ENCODE measurements at places on chromosomes 13 and 19.
A peak's percentile ranks its signal among the peaks of the same experiment; 100 is the strongest.

- peak; percentile 29 for DNase-seq
These were observed 7.2 kb upstream of the USF2 start for GRCh38 chr19:35261356-35262100.

DNA sequence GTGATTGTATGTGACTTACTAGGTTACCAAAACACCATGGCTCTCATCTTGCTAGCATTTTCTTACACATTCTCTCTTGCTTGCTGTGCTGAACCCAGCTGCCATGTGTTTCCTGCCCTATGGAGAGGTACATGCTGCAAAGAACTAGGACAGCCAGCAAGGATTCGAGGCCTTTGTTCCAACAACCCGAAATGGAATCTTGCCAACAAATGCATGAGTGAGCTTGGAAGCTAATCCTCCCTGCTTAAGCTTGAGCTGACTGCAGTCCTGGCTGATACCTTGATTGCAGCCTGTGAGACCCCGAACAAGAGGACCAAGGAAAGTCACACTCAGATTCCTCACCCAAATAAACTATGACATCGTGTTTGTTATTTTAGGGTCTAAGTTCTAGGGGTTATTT is 651.2 kb downstream of the SLITRK6 start:
- no peak for DNase-seq

DNA sequence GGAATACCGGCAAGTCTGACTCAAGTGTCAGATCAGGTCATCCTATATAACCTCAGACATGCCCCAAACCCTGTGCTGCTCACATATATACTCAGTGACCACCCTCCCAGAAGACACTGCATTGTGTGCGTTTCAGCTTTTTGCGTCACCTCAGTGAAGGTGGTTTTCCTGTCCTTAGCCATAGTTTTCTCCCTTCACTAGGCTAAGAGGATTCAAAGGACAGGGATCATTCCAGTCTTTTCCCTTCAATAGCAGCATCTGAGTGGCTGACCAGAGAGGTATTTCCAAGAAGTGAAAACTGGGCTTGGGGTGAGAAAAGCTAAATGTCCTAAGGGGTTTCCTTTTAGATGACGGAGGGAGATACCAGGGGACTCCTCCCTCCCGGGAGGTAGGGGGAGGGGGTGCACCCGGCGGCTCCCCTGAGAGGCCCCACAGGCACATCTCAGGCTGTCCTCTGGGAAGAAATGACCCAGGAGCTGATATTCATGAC is 12.7 kb upstream of the OR10H1 start:
- DNase-seq: no peak

GRCh38 chr19:57052081-57052480 is 67.7 kb upstream of the USP29 start:
- DNase-seq: no peak

- DNase-seq: no peak
These were observed 166.9 kb downstream of the SLC7A1 start for GRCh38 chr13:29428310-29429181.

- DNase-seq: no peak
These were observed 177.5 kb downstream of the FOXO1 start for GRCh38 chr13:40488869-40489391.

DNA sequence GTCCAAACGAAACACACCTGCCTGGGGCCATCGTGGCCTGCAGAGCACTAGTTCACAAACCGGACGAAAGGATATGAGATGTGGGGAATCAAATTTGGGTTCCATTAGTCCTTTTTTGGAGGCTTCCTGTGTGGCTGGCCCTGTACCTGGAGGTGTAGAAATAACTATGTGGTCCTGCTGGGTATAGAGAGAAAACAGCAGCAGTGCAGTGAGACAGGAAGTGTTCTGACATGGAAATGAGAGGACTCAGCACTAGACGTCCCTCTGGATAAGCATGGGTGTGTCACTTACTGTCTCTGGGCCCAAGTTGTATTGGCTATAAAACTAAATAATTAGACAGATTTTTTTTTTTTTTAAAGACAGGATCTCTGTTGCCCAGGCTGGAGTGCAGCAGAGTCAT is 12.3 kb downstream of the KDELR1 start:
- no peak for DNase-seq

GRCh38 chr19:54464630-54465425 is 1.2 kb upstream of the LENG9 start:
- DNase-seq: peak; percentile 80

GRCh38 chr13:39273953-39274738 is 235.9 kb downstream of the NHLRC3 start:
- DNase-seq: no peak

- DNase-seq: no peak
These were observed 7.1 kb upstream of the KRTDAP start for GRCh38 chr19:35497406-35497805.

DNA sequence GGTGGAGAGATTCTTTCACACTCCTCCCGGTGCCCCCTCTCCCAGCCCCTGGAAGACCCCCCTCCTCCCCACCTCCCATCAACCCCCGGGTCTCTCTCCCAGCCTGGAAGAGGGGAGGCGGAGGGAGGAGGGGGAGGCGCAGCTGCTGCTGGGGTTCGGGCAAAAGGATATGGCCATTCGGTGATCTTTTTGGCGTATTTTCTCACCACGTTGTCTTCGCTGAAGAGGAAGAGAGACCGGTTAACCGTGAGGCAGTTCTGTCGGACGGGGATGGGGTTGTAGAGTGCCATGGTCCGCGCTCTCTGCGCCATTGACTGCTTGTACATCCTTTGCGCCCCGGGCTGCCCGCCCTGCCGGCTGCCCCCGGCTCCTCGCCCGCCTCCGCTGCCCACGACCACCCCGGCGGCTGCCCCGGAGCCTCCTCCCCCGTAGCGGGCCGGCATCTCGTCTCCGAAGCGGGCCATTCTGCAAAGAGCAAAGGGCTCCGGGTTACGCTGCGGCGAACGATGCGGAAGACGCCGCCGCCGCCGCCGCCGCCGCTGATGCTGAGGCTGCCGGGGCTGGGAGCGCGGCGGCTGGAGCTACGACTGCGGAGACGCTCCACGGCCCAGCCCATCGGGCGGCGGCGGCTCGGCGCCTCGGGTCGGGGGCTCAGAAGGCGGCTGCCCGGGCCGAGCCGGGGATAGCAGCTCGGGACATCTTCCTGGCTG is 363 bp downstream of the CACNA1A start:
- DNase-seq: peak; percentile 34

DNA sequence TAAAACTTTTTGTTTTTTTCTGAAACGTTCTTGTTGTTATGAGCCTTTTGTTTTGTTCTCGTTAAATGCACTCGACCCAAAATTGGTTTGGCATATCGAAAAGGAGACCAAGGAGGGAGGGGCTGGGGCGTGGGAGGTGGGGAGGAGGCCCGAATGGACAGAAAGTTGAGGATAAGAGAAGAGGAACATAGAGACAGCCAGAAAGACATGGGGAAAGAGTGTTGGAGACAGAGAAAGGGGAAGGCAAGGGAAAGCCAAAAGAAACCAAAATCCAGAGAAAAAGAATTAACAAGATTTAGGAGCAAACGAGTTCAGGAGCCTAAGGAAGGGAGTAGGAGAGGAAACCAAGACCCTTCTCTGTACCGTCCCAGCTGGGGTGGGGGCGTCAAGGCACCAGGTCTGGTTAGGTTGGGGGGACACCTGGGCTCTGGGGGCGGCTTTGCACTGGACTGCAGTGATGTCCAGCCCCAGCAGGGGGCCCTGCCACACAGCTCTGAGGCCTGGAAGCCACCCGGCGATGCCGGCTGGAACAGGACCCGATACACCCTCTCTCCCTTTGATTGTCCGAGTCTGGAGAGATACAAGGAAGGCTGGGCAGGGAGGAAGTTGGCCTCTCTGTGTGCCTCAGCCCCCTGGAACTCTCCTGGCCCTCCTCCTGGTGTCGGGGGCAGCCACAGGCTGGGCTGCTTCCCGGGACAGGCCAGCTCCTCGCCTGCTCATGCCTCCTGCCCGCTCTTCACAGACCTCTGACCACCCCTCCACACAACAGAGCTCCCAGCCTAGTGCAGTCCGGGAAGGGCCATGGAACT is 11.6 kb upstream of the ASF1B start:
- peak; percentile 52 for DNase-seq

DNA sequence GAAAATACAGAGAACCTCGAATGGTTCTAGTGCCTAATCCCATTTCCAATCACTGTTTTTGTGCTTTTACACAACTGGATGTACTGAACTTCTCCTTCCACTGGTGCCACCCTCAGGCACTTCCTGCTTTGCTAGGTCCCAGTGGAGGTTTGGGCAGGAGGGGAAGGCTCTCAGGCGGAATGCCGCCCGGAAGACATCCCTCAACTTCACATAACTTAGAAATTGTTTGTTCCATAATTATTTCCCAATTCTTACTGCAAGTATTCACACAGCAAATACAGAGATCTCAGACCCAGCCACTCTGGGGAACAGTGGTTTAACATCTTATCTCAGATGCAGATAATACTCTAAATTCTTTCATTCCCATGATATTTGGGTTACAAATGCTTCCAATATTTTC is 195.7 kb upstream of the IPO5 start:
- DNase-seq: no peak

DNA sequence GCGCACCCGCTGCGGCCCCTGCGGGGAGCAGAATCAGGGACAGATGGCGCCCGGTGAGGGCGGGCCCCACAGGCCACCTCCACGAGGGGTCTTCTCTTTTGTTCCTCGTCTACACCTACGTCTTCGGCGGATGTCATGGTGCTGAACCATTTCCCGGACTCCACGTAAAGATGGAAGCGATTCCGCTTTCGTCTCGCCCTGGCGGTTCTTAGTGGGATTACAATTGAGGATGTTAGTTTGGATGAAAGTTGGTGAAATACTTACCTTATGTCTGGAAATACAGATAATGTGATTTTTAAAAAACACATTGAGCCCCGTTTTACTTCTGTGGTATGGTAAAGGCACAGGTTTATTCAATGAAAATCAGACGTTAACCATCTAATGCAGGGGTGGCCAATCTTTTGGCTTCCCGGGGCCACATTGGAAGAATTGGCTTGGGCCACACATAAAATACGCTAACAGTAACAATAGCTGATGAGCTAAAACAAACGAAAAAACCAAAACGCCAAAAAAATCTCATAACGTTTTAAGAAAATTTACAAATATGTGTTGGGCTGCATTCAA is 1.4 kb upstream of the ZMYM5 start:
- no peak for DNase-seq
